ENCODE measurements at places on chromosomes 12 and 14. TPM values are rescaled to one million over a fixed set of nuclear protein-coding genes. Genes with fewer than 3 reads are reported as not detected.
A peak's percentile ranks its signal among the peaks of the same experiment; 100 is the strongest.

Gene MFAP5
- total RNA-seq, result not detected

Gene ALDH2
- 176 TPM for total RNA-seq

Gene SEC23A
- total RNA-seq, result 232 TPM

Gene KRT83
- not detected for total RNA-seq

Gene ARMH4
- 0.10 TPM for total RNA-seq

DNA sequence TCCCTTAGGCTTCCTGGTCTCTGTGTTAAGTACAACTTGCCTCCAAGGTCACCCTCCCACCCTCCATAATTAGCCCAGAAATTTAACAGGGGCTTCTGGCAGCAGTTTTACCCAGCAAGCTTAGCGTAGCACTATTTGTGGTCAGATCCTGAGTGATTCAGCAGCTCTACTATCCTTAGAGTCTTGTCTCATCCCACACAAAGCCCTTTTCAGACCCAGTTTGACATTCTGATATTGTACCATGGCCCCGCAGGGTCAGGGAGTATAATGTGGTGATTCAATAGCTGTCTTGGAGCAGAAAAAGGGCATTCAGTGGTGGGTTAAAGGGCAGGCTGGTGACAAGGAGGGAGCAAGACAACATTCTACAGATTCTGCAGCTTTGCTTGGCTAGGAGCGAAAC lies 153.8 kb upstream of the DDHD1 start:
- DNase-seq, result no peak

DNA sequence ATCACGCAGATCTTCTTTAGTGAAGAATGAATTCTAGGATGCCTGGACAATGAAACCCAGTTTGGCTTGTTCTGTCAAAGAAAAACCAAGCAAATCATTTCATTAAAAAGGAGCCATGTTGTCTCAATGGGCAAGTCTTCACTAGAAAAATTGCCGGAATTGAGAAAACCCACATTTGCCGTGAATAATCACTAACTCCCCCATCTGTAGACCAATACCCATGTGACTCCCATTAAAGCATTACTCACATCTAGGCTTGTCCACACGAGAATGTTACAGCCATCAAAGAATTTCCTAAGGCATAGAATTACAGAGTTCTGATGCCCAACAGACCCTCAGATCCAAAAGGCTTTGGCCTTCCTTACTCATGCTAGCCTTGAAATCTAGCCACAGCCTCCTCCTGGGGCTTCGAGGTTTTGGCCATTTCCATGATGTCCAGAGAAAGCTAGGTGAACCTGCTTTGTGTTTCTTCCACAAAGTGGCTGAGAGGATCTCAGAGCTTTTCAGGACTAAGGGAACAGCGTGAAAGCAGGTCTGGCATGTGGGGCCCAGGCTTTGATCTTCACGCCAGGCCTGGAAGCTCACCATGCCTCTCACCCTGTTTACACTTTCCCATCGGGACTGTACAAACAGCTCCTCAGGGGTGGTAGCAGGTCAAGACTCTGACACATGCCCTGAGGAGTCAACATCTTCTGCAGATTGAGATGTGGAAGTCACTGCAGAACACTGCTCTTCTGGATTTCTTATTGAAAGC lies 12.1 kb downstream of the SLC7A8 start:
- no peak for DNase-seq

GRCh38 chr12:39165338-39165737 lies 259.9 kb upstream of the CPNE8 start:
- DNase-seq, result no peak

- DNase-seq, result peak; percentile 90
Measured at GRCh38 chr12:98503592-98504367, 11.6 kb upstream of the TMPO start.

- DNase-seq, result no peak
Measured at GRCh38 chr12:84973026-84973425, 60.4 kb upstream of the SLC6A15 start.

DNA sequence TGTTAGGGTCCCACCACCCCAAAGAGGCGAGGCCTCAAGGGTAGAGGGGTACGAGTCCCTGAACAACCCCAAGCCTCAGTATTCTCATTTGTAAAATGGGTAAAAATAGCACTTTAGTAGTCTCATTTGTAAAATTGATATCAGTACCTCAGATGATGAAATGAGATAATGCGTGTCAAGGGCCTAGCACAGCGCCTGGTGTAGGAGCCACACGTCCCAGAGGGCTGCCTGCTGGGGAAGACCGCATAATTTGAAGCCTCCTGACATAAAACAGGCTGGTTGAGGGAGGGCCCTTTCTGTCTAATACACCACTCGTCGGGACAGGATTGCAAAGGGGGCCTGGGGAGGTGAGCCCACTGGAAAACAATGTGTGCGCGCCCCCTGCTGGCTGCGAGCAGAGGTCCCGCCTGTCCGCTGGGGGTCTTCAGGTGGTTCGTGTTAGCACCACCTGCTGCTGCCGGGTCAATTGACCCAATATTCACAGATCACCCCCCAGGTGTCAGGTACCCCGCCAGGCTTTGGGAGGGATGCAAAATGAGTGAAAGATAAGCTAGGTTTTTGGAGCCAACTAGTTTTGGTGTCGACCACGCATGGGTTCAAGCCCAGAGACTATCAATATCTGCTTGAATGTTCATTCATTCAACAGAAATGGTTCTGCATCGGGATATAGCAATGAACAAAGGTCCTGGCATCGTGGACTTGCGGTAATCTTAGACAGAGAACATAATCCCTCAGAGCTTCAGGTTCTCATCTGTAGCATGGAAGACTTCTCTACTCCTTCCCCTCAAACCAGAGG lies 24.7 kb upstream of the IRF2BPL start:
- DNase-seq, result no peak

DNA sequence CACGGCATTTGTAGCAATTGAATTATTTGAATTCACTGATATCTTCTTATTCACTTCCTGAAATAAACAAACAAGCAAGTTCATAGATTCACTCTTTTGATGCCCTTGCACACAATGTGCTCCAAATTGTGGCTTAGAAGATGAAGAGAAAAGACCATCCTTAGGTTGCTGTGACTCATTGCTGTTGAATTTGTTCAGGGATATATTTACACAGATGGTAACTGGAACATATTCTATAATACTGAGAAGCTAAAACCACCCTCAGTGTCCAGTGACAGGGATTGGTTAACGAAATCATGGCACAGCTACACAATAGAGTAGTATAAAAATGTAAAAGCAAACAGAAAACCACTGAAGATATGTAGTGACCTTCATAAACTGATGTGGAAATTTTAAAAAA lies 3.1 kb downstream of the PRB4 start:
- no peak for DNase-seq

- DNase-seq, result no peak
Measured at GRCh38 chr12:70267550-70267949, 24.3 kb downstream of the CNOT2 start.

- no peak for DNase-seq
Measured at GRCh38 chr14:47211263-47211662, 464.1 kb downstream of the MDGA2 start.

GRCh38 chr12:99201906-99202645 lies 445.5 kb upstream of the GARIN6 start:
- DNase-seq, result no peak

All from Caki2 (cell line).